ENCODE measurements at places on chromosomes 12 and 14.
A peak's percentile ranks its signal among the peaks of the same experiment; 100 is the strongest.

- DNase-seq = no peak
These were observed 80.3 kb downstream of the NKX2-1 start for GRCh38 chr14:36439766-36440165.

DNA sequence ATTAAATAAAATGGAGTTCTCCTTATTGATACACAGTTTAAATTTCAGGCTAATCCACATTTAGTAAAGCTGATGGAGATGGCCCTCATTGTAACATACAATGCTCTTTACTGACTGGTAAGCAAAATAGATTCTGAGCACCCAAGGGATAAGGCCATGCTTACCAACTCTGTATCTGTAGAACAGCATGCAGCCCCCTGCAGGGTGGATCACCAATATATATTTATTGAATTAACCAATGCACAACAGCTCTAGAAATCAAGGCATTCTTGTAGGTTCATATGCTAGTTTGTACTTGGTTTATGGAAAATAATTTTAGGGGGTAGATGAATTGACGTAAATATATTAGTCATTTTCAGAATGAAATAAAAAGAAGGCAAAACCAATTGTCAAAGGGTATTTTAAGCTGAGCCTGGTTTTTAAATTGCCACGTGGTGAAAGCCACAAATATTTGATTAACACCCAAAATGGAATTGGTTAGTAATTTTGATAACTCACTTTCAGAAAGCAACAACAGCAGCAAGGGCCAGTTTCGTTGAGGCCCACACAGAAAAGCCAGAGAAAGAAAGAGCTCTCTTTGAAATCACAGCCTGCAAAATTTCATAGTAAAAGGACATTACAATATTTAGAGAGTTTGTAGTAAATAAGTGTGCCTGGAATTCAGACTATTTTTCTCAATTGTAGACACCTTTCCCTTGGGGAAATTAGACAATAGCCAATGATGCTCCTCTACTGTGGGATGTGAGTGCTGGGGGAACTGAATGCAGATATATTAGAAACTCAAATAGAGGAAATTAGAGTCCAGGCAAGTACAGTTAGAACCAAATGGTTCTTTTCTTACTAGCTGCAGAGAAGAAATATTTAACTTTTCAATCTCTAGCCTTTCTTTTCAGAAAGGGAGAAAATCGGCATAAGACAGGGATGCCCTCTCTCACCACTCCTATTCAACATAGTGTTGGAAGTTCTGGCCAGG, 216.2 kb upstream of the ABCD2 start:
- no peak for DNase-seq

DNA sequence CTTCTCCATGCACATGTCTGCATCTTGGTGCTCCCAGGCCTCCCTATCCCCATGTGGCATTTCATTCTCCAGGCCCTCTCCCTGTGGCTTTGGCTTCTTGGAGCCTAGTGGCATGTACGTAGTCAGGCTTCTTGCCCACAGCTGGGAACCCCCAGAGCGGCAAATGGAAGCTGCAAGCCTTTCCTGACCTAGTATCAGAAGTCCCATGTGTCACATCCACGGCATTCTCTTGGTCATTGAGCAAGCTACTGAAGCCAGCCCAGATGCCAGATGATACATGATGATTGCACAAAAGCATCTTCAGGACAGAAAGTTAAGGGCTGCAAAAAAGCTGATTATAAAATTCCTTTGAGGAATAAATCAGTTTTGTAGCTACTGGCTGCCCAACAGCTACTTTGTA, 154.9 kb downstream of the PELI2 start:
- no peak for DNase-seq

- peak; percentile 65 for DNase-seq
These were observed 6.6 kb downstream of the CARMIL3 start for GRCh38 chr14:24058260-24058950.

DNA sequence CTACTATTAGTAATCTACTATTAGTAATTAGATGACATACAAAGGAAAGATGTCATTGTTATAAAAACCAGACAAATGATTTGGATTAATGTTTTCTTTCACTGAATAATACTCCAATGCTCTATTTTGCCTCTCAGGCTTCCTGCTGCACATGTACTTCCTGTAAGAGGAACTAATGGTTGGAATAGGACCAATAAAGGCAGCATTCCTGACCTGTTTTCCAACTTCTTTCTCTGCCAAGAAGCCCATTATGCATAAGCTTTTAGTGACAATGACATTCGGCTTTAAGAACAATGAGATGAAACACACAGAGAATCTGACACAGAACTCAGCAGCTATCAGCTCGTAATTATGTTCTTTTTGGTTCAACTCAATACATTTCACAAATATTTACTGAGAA, 5.2 kb upstream of the C12orf56 start:
- no peak for DNase-seq

- no peak for DNase-seq
These were observed 552.8 kb downstream of the VRK1 start for GRCh38 chr14:97349946-97350345.

Measured in RWPE1 (cell line).